Fibroblast of skin of left quadriceps (primary cell): ENCODE measurements at places on chromosomes 6 and 20.

GRCh38 chr6:24689964-24690363 lies 23.1 kb downstream of the ACOT13 start:
- peak; percentile 8 for DNase-seq

DNA sequence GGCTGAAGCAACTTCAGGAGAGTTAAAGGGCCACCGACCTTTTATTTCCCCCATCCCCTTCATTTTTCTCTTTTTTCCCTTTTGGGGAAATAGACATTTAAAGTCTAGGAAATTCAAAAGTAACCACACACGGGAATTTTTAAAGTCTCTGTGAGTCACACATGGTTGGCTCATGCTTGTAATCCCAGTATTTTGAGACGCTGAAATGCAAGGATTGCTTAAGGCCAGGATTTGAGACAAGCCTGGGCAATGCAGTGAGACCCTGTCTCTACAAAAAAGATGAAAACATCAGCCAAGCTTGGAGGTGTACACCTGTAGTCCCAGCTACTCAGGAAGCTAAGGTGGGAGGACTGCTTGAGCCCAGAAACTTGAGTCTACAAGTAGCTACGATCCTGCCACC lies 34.2 kb downstream of the KATNA1 start:
- DNase-seq, result no peak

DNA sequence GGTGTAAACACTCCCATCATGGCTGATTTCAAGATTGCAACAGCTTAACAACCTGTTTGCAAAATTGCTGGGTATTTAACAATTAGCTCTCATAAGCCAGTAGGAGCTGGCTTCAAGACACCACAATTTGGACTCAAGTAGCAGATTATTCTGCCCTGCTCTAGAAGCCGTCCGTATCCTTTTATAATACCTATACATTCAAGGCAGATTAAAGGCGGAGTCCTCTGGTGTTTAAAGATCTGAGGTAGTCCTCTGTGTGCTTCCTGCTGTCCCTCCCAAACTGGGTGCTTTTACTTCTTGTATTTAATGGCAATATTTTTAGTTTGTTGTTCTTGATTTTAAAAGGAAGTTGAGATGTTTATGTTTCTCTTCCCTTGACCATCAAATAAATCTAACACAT lies 62.2 kb upstream of the SOX4 start:
- DNase-seq, result no peak

DNA sequence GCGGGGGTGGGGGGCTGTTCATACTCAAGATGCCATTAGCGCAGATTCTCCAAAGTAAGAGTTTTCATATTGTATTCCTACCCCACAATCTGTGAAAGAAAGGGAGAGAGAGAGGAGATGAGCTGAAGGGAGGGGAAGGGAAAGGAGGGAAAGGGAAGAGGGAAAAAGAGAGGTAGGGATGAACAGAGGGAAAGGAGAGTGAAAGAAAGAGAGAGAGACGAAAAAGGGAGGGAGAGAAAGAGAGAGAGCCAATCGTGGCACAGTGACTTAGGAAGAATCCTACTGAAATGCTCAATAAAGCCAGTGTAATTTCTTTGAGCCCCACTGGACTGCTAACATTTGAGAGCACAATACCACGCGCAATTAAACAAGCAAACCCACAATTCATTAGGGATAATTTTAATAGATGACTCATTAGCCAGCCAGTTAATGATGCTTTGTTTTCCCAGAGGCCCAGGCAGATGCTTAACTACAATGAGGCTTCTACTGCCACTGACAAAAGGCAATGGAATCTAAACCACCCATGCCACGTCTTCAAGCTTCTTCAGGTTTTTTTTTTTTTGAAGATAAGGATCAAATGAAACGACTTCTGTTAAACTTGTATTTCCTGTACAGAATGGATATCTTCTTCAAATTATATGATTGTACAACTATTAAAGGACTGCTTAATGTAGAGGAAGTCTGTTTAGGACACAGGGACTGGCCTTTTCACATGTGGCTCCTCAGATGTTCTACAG lies 306.8 kb downstream of the FOXC1 start:
- peak; percentile 78 for DNase-seq

- DNase-seq, result no peak
These were observed 94.3 kb downstream of the RAMACL start for GRCh38 chr6:166492092-166492741.

DNA sequence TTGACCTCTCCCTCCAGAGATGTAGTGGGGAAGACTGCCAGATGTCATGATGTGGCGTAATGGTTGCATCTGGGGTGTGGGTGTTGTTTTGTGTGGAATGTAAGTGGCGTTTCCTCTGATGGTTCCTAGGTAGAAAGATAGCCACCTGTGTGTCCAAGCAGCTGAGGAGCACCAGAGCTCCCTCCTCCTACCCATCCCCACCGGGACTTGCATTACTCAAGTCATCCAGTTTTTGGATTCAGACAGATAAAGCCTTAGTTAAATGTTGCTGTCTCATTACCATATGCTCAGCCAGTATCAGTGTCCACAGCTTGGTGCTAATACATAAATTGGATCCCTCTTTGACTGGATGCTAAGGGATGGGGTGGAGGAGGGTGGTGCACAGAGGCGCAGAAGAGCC lies 282.3 kb downstream of the TBC1D7 start:
- DNase-seq, result no peak

DNA sequence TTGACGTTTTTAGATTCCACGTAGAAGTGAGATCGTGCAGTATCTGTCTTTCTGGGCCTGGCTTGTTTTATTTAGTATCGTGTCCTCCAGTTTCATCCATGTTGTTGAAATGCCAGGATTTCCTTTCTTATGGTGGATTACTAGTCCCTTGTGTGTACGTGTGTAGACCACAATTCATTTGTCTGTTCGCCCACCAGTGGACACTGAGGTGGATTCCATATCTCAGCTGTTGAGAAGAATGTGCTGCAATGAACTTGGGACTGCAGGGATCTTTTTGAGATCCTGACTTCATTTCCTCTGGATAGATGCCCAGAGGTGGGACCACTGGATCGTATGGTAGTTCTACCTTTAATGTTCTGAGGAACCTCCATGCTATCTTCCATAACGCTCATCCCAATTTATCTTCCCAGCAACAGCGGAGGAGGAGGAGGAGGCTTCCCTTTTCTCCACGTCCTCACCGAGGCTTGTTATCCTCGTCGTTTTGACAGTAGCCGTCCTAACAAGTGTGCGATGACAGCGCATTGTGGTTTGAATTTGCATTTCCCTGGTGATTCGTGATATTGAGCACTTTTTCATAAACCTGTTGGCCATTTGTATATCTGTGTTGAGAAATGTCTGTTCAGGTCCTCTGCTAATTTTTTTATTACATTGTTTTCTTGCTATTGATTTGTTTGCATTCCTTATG lies 62.4 kb downstream of the CDH4 start:
- no peak for DNase-seq

DNA sequence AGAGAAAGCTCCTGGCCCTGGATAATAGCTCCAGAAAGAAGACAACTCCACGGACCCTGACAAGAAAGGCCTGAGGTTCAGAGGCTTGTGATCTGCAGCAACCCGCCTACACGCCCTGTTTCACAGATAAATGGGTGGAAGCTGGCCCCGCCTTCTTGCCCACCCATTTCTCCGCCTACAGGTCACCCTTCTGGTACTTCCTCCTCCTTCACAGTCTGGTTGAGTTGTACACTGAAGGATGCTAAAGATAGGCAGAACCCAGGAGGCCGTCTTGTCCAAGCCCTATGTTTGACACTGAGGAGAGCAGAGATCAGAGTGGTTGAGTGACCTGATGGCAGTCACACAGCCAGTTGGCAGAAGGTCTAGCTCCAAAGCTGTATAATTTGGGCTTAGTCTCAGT lies 34.2 kb upstream of the MDGA1 start:
- DNase-seq, result no peak

GRCh38 chr6:126662966-126663365 lies 323.1 kb downstream of the CENPW start:
- no peak for DNase-seq

DNA sequence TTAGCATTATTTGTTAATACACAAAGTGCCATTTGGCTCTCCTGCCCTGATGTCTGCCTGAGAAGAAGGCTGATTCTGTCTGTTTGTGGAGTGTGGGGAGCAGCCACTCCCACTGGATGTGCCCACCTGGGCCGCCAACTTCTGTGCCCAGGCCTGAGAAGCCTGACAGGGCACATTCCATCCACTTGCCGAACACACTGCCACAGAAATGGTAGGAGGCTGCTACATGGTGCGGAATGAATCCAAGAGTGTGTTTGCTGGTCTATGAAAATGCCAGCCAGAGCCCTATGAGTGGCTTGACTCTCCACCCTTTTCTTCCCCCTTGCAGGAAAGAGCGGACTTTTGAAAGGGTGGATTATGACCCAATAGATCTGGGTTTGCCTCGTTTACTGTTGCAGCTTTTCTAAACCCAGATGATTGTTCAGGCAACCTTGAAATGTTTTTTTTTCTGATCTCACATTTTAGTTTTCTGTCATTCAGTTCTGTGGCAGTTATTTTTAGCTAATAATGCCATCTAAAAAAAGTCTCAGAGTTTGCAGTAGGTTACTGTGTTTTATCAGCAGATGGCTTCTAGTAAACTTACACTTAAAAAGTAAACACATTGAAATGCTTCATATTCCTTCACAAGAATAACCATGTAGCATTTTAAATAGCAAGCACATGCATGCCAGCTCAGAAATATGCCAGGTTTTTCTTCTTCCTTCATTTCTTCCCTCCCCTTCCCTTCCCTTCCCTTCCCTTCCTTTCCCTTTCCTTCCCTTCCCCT lies 196.5 kb downstream of the SLC35F1 start:
- DNase-seq, result no peak

DNA sequence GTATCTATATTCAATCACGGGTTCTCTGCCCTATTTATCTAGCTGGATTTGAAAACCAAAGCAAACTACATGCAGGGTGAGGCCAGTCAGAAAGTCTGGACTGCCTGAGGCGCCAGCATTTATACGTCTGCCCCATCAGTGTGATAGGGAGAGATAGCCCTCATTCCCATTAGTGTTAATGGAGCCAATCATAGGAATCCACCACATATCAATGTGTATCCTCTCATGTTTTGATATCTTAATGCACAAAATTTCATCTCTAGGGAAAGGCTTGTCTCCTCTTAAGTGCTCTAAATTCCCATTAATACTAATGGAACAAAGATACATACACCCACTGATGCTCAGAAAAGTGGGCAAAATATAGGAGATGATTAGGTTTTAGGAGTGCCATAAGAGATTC lies 376.2 kb downstream of the BTBD3 start:
- DNase-seq, result no peak

- peak; percentile 60 for DNase-seq
These were observed 102.1 kb downstream of the FLRT3 start for GRCh38 chr20:14235355-14235754.

DNA sequence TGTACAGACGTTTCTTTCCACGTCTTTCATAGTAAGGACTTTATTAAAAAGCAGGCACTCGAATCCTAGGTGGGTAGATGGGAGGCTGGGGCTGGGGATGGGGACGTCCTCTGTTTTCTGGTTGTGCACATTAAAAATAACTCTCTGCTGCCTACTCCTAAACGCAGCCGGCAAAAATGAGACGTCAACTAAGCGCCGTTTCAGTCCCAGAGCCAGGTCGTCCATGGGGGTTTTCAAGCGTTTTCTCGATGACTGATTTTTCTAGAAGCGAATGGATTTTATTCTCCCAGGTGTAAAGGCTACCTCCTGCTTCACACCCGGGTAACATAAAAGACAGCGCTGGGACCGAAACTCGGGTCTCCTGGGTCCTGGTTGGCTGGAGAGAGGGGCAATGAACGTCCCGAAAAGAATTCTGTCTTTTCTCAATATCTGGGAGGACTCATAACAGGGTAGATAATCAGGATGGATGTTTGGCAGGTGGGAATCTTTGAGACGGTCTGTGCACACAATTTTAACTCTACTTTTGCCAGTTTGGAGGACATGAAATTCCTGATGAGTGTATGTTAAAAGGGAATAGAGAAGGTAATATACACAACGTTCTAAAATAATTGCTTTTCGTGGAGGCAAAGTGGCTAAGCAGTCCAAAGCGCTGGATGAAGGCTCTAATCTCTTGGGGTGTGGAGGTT lies 25.2 kb downstream of the GPX6 start:
- DNase-seq, result no peak

GRCh38 chr20:63163596-63164483 lies 52.1 kb downstream of the YTHDF1 start:
- DNase-seq, result no peak

GRCh38 chr20:49676581-49677291 lies 36.9 kb downstream of the B4GALT5 start:
- DNase-seq, result no peak

- DNase-seq, result no peak
These were observed 28.6 kb upstream of the ENPP5 start for GRCh38 chr6:46199387-46199786.

DNA sequence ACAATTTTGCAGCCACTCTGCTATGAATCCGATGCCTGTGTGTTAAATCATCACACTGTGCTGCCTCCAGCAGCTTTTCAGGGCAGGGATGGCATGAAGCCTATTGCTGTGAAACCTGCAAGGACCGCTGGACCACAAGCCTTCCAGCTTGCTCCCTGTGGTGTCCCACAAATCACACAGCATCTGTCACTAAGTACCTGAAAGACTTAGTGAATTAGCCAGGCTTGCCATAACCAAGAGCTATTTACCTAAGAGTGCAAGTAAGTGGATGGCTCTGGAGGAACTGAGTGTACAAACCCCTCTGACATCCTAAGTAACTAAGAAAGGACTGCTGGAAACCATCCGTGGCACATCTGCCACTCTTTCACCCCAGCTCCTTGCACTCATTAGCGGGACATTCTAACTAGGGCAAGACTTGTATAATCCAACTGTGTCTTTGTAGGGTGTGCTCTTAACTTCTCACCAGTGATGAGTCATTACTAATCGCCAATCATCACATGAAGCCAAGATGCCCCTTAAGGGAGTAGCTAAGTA lies 34.7 kb downstream of the FOXQ1 start:
- no peak for DNase-seq

DNA sequence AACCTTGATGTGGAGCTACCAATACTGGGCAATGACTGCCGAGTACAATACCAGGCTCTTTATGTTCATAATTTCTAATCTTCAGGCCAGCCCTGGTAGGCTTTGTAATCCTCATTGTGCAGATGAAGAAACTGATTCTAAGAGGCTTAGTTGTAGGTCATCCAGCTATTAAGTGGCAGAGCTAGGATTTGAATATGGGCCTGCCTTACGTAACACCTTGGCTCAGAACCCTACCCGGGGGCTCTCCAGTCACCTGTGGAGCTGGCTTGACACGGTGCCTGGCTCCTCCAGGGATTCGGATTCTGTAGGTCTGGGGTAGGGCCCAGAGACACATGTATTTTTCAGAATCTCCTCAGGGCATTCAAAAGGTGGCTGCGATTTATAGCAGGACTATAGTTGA lies 515.5 kb downstream of the QKI start:
- DNase-seq, result no peak

- peak; percentile 3 for DNase-seq
These were observed 10.1 kb downstream of the ISM1 start for GRCh38 chr20:13231031-13231752.

GRCh38 chr6:107105511-107106116 lies 9.7 kb downstream of the BEND3 start:
- DNase-seq, result no peak
